Activated T-helper 2 cell treated with anti-CD3 and anti-CD28 coated beads, Interferon-gamma antibody, Interleukin-2, Interleukin-4, amounts not matched to agents 10 μg/mL and 5 μg/mL and 100 μg/mL, durations not matched to agents 14 hours and 24 hours and 36 hours (primary cell): ENCODE measurements at places on chromosomes 2 and 18. TPM values are rescaled to one million over a fixed set of nuclear protein-coding genes. Genes with fewer than 3 reads are reported as not detected.

DNA sequence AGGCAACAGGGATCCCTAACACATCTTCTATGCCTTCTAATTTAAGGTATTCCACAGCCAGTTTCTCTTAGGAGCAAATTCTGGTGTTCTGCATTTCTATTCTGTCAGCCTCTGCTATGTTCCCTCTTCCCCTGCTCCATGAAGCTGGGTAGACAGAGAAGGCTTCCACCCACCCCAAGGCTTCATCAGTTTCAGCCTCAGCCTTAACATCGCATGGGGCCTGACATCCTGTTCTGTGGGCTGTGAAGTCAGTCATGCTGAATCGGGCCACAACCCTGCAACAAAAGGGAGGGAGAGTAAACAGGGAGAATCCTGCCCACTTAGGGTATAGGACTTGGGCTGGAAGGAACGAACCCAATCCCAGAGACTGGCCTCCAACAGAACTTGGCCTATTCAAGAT is 70.6 kb upstream of the PPM1B start:
- no peak for DNase-seq

DNA sequence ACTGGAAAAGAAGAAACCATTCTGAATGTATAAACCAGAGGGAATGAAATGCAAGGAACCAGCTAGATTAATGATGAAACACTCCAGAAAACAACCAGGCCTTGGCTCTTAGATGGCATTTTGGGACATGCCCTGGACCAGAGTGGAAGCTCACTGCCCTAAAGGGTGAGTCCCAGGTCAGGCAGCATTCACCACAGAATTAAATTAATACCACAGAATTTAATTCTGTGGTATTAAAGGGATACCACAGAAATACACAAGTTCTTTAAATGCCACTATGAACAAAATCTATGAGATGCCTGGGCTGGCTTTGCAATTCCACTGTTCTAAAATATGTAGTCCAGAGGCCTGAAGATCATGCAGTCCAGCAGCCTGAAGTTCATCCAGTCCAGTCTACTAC is 122.3 kb upstream of the KYNU start:
- no peak for DNase-seq

- peak; percentile 81 for DNase-seq
Measured at GRCh38 chr2:110748489-110748867, 16.1 kb downstream of the ACOXL start.

DNA sequence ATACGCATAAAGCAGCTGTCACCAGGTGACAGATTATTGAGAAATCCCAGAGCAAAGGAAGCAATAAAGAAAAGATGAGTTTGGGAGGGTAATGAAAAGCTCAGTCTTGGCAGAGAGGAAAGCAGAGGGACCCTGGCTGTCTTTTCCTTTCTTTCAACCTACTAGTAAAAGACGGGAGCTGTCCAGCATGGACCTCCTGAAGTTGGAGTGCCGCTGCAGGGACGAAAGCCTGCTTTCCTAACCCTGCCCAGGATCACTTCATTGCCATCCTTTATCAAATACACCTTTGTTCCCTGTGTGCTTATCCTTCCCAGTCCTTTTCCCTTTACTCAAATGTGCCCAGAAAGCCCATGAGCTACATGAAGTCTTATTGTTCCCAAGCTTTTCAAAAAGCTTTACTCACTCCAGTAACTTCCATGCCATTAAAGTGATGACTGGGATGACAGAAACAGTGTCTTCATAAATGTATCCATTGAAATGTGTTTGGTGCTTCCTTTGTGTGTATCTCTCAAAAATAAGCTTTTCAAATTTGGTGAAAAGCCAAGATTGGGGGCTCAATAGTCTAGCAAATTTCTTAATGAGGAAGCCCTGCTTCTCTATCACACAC is 3.7 kb upstream of the SPR start:
- DNase-seq = no peak

DNA sequence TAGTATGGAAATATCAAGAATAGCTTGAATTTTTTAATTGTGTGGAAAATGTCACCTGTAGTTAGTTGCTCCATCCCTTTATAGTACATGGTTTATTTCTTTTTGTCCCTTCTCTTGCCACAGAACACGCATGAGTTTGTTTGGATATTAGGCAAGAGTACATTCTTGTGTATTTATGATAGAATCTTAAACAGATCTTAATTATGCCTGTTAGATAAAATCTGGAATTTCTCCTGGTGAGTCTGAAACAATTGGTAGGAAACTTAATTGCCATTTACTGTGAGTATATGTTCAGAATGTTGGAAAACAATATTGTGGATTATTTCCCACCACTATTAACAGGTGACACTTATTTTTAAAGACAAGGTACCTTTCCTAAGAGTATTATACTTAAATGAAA is 30.2 kb upstream of the CABYR start:
- no peak for DNase-seq

DNA sequence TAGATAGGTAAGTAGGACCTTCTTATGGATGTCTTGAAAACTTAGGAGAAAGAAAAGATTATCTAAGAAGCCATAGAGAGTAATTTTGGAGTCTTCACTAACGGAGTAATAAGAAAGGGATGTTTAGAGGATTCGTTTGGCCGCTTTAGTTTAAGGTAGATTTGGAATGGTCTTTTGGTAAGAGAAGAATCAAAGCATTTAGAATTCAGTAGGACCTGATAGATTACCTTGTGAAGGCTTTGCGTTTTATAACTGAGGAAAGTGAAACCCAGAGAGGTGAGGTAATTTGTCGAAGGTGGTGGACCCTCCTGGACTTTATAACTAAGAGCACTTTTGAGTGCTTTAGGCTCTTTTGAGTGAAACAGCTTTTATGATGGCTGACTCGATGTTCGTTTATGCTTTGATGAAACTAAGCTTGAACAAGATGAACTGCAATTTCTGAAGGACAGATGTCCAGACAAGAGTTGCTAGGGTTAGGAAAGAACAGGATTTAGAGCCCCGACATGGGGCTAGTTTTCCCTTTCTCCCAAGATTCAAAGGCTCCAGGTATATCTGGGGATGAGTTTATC is 1.3 kb downstream of the MYL12B start:
- DNase-seq = no peak

DNA sequence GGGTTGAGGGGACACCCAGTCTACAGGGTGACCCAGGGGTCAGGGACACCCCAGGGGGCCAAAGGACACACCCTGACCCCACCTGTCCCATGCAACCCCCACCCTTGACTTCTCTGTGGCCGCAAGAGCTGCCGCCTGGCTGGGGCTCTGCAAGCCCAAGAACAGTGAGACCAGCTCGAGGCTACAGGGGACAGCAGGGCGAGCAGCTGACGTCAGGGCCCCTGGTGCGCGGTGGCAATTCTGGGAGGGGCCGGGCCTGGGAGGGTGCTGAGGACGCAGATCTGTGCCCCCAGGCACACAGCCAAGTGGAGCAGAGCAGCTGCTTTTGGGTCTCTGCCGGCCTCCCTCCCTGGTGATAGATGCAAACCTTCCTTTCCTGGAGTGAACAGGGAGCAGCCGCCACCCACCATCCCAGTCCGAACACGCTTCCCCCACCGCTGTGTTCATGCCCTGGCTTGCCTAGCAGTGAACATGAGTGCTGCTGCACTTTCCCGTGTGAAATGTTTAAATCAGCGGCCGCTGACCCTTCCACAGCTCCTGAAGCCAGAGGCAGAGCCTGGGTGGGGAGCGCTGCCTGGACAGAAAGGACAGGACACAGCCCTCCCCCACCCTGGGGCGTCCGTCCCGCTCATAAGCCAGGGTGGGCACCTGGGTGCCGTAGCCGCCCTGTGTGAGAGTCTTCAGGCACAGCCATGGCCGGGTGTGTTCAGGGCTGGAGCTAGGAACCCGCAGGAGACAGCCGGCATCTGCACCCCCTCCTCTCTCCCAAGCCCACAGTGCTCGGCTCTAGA is 46.9 kb downstream of the SLC66A2 start:
- DNase-seq = no peak

Gene LYG1
- 2.0 and 2.2 TPM in 2 replicates for total RNA-seq
